ENCODE measurements at places on chromosomes 11 and 22. TPM values are rescaled to one million over a fixed set of nuclear protein-coding genes. Genes with fewer than 3 reads are reported as not detected.

ASPHD2 gene
- 3.8 TPM for total RNA-seq

- DNase-seq: peak; percentile 16
These were observed 38.2 kb downstream of the SYTL2 start for GRCh38 chr11:85772695-85773094.

MRGPRX4 gene
- total RNA-seq: not detected

GRCh38 chr22:23529166-23530103 is 50.7 kb downstream of the IGLL1 start:
- DNase-seq: no peak

TTC36 gene
- total RNA-seq: 0.32 TPM

CABP4 gene
- 6.9 TPM for total RNA-seq

DNA sequence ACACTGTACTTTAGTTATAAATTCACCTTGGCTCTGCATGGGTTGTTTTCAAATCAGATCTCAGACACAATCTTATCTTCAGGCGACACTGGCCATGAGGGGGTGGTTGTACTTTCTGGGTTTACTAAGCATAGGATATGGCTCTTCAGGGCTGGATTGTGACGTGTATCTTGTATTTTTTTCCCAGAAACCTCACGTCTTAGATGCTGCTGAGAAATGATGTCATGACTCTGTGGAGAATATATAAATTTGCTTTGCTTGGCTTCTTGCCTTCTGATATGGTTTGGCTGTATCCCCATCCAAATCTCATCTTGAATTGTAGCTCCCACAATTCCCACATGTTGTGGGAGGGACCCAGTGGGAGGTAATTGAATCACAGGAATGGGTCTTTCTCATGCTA is 82.8 kb upstream of the VSTM5 start:
- DNase-seq: no peak

DNA sequence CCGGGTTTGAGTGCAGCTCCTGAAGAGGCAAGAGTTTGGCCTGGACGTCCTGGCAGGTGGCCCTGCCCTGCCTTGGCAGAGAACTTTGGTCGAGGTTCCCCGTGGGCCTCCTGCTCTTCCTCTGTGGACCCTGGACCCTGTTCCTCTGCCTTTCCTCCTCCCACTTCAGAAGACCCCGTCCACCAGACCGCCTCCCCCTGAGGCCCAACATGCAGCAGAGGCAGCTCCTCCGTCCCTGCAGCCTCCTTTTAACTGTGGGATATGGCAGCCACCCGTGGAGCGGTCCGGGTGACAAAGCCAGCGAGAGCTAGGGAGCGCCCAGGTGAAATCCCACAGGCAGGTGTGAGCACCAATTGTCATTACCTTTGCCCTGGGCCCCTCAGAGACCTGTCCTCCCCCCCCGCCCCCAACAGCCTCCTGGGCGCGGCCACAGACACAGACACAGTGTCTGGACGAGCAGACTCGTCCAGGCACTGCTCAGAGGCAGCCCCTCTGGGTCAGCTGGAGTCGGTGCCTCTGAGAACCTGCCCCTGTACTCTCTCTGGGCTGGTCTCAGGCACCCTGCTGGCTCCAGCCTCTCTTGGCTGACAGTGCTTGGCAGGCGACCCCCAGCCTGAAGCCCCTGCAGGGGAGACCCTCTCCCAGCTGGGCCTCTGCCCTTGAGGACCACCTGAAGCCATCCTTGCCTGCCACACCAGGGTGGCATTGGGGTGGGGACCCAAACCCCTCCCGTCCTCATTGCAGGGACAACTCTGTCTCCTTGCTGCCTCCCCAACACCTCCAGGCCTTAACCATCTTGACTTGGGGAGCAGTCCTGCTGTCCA is 4.1 kb upstream of the PTDSS2 start:
- DNase-seq: no peak
